Activated T-helper 17 cell treated with anti-CD3 and anti-CD28 coated beads, Interleukin-2, amount 50 U/mL, for 72 hours (primary cell): ENCODE measurements at places on chromosomes 7 and 10. TPM values are rescaled to one million over a fixed set of nuclear protein-coding genes. Genes with fewer than 3 reads are reported as not detected.

DNA sequence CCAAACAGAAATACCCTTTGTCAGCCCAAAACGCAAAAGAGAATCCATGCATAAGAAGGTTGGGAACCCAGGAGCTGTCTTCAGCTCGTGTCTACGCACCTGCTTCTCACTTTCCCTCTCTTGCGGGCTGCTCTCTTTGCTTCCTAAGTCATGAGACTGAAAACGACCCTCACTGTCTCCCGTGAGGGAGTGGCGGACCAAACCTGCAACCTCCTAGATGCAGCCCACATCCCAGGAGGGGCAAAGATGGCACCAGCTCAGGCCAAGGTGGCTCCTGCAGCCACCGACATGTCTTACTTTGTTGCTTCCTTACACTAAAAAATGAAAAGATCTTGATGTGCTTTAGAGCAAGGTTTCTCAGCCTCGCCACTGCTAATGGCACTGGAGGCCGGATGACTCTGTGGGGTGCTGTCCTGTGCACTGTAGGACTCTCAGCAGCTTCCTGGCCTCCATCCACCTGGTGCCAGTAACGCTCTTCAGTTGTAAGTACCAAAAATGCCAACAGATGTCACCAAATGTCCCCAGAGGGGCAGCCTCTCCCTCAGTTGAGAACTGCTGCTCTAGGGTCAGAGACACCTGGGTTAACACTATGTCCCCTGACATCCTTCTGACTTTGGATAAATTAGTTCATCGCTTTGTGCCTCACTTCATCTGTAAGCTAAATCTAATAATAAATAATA is 179.8 kb upstream of the PFKP start:
- no peak for ATAC-seq

ADGRA1 gene
- total RNA-seq = not detected

DNA sequence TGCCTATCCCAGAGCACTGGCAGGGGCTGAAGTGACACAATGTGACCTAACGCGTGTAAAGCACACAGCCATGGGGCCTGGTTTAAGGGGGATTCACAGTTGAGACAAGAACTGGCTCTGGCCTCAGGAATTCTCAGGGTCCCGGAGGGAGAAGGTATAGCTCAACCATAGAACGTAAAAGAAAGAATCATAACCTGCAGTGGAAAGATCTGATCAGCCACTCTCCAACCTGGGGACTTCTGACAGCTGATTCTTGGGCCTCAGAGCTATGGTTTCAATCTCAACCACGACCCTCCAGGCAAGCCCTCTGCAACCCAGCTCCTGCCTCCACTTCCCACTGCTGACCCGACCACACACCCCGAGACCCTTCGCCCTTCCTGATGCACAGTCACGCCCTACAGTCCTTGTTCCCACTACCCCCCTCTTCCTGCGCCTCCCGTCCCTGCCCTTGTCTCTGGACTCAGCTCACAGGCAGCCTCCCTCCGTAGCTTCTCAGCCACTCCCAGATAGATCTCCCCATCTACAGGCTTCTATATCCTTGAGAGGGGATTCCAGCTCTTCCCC is 245.2 kb downstream of the BUB3 start:
- no peak for ATAC-seq

TAS2R4 gene
- 2.8 TPM for total RNA-seq

NKX2-3 gene
- not detected for total RNA-seq

- ATAC-seq = no peak
These were observed 41.8 kb upstream of the ELN start for GRCh38 chr7:73986158-73986631.

DNA sequence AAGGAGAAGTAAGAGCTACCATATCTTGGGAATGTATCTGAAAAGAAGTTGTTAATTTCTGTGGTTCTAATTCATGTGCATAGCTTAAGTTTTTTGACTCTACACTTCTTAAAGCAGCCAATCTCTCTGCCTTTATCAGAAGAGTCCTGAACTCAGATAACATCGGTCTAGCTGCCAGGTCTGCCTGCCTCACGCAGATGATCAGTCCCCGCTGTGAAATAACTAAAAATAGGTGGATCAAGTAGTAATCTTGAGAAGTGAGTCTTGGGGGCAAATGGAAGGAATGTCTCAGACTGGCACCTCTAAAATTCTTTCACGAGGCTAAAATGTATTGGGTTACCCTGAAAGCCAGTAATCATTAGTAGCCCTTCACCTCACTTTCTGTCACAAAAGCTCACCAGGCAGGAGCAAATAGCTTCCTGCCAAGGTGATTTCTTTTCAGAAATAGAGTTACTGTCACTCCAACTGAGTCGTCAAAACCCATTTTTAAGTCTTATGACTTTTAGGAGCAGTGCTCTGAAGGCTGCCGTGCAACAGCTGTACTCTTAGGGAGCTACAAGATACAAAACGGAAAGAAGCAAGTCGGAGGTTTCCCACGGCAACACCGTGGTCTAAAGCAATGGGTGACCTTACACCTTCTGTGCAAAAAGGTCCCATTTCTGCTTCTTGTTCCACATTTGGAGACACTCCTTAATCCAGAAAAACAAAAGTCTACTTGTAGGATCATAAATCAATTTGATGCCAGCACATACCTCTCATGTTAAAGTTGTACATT is 85.2 kb downstream of the ABCB5 start:
- no peak for ATAC-seq

- no peak for ATAC-seq
These were observed 1.5 kb upstream of the AUTS2 start for GRCh38 chr7:69596723-69597277.

DNA sequence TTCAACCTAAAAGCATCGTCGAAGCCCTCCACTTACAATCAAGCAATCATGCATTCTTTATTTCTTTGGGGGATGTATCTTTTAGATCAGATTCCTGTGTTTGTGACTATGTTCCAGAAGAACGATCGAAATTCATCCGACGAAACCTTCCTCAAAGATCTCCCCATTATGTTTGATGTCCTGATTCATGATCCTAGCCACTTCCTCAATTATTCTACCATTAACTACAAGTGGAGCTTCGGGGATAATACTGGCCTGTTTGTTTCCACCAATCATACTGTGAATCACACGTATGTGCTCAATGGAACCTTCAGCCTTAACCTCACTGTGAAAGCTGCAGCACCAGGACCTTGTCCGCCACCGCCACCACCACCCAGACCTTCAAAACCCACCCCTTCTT is 13.8 kb downstream of the GPNMB start:
- no peak for ATAC-seq

GRCh38 chr7:26457696-26458327 is 166.2 kb downstream of the SNX10 start:
- no peak for ATAC-seq

CD36 gene
- not detected for total RNA-seq

DNA sequence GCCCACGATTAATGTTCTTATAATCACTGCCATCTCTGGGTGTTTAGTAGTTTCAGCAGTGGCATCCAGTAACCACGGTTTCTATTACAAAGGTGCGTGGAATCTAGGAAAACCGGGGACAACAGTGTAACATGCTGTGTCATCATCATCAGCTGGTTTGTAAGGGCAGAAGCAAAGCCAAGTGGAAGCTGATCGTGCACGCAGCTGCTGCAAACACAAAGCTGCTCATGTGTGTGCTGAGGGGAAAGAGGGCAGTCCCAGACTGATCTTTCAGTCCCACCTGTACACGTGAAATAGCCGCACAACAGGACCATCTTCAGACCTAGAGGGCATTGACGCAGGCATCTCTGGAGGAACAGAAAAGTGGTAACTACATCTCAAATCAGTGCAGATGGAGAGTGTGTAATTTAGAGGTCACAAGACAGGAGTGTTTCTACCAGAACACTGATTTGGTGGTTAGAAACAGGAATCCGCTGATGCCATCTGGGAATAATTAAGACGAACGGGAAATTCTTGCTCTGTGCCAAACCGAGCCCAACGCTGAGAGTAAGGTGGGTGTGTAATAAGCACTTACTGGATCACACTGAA is 13.4 kb downstream of the ANKRD16 start:
- no peak for ATAC-seq

- ATAC-seq = peak; percentile 23
These were observed 268.4 kb upstream of the NPVF start for GRCh38 chr7:25496476-25497368.

GRCh38 chr7:129452589-129453231 is 18.5 kb downstream of the STRIP2 start:
- no peak for ATAC-seq

UNCX gene
- not detected for total RNA-seq

GRCh38 chr7:115965796-115966475 is 64.6 kb downstream of the TFEC start:
- ATAC-seq = no peak

DNA sequence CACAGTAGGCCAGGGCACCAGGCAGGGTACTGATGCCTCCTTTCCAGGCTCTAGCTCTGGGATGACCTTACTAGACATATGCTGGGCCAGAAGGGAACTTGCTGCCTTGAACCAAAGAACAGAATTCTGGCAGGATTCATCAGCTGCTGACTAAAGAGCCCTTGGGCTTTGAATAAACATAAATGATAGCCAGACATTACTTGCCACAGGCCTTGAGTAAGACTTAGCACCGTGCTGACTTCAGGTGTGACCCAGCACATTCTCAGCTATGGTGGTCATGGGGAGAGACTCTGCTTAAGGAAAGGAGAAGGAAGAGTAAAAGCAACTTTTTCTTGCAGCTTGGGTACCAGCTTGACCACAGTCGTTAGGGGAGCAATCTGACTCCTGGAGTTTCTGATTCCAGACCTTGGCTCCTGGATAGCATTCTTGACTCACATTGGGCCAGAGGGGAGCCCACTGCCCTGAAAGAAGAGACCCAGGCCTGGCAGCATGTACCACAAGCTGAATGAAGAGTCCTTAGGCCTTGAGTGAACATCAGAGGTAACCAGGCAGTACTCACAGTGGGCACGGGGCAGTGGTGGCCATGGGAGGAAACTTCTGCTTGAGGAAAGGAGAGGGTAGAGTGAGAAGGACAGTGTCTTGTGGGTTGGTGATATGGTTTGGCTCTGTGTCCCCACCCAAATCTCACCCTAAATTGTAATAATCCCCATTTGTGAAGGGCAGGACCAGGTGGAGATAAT is 926.1 kb upstream of the SORCS1 start:
- no peak for ATAC-seq

DNA sequence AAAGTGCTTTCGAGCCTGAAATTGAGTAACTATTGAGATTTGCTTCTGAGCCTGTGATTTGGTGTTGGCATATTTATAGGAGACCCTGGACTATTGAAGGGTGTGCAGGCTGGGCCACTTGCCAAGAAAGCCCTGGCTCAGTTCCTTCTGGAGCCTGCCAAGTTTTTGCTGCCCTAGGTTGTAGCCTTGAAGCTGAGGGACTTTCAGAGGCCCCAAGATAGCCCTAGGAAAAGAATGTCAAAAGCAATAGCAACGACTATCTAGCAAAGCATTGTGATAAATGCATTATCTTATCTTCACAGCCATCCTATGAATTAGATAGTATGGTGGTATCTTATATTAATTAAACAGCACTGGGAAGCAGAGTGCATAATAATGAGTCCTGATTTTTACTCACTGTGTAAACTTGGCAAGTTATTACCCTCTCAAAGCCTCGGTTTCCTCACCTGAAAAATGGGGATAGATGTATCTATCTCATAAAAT is 473.7 kb upstream of the PODXL start:
- no peak for ATAC-seq

UFSP1 gene
- total RNA-seq = 0.79 TPM

DNA sequence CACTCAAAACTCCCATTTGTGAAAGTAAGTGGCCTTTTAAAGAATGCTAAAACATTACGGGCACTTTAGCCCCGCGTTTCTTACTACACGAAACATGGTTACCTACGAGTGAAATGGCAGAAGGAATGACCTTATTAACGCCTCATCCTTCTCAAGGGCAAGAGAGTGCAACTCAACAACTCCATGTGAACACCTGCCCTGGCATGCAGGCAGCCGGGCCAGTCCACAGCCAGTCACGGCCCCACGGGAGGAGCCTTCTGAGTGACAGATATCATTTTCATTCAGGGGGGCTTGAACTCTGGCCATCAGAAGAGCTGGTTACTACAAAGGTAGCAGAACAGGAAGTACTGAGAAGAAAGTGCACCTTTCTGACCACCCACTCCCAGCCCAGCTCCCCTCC is 236.1 kb downstream of the PTPRN2 start:
- ATAC-seq = no peak

OR13A1 gene
- total RNA-seq = not detected

GRCh38 chr10:89615824-89616223 is 29.2 kb downstream of the PANK1 start:
- peak; percentile 38 for ATAC-seq

DNA sequence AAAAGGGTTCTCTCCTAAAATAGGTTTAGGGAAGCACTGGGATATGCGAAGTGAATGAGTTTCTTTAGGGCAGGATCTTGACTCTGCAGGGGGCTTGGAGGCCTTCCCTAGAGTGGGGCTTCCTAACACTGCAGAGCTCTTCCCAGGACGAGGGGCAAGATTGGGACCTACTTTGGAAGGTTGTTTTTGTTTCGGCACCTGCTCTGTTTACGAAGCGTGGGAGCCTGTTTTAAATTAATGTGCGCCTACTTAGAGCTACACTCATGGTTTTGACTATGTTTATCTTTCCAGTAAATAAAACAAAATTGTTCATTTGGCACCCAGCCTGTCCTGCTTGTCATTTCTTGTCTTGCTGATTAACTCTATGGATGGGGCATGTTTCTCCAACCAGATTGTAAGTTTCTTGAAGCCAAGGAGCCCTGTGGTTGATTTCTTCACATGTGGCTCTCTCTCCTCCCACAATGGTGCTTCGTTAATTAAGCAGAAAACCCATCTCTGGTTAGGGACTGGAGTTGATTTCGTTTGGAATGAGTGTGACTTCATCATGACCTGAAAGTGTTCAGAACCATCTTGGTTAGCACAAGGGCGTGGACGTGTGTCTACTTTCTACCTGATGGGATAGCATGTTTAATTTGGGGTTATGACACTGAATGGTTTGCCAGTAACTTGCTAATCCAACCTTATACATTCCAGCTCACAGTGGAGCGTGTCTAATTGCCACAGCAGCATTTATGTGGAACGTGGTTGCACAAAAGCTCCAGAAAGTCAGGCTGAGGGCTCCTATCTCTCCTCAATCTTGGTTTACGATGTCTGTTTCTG is 98.1 kb downstream of the TCF7L2 start:
- ATAC-seq = no peak

DNA sequence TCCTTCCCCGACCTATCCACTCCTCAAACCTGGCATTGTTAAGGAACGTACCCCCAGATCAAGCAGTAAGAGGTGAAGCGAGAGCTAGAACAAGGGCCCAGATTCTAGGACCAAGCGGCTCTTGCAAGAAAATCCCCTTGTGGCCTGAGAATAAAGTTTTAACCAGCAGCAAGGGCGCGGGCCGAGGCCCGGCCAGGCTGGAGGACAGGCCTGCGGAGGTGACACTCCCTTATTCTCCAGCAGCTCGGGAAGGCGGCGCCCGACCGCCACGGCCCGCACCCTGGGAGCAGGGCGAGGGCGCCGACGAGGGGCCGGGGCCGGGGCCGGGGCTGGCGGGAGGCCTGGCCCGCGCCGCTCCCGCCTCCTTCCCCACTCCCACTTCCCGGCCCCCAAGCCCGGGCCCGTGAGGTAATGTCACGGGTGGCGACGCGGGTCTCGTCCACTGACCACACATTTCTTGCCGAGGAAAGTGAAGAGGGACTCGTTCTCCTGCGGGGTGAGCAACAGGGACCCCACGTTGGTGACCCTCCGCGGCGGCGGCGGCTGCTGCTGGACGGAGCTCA is 551 bp downstream of the WASL start:
- peak; percentile 16 for ATAC-seq

CC2D2B gene
- 0.24 TPM for total RNA-seq

ZNF117 gene
- 6.2 TPM for total RNA-seq
